Stimulated activated CD8-positive, alpha-beta memory T cell treated with anti-CD3 and anti-CD28 coated beads, Interleukin-12 subunit alpha, Interleukin-12 subunit beta, amount 100 ng/mL, for 4 hours (primary cell): ENCODE measurements at places on chromosomes 11 and 22.

DNA sequence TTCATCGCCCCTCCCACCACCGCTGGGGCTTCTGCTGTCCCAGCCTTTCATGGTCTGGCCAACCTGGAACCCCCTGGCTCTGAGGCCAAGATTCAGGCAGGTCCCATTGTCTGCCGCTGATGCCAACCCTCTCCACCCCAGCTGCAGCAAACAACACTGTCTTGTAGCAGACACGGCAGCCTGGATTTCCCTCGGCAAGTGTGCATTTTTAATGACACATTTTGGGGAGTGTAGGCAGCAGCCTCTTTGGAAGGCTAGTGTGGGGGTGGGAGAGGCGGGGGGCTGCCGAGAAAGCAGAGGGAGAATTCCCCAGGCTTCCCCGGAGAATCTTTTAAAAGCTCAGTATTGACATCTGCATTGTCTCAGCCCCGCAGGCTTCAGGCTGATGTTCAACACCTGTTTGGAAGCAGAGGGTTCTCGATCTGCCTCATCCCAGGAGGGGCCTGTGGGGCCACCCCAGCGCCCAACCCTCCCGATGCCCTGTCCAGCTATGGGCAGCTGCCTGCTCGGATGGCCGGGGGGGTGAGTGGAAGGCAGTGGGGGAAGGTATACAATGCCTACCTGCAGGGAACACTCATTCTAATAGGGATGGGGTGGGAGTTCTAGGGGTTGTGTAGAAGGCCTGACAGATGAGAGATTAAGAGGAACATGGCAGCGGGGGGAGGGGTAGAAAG, 41.5 kb downstream of the NECTIN1 start:
- DNase-seq = no peak

DNA sequence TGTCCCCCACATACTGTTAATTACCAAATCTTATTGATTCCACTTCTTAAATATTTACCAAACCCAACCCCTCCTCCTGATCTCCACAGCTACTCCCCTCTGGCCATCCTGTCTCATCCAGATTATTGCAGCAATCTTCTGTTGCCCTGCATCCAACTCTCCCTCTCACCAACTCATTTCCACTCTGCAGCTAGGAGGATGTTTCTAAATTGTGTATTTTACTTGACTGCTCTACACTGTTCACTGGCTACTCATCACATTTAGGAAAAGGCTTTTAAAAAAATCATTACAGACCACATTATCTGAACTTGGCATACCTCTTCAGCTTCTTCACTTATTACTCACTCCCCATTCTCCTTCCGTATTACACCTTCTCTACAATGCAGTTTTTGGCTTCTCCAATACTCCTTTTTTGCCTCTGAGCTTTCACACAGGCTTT, 117.9 kb downstream of the ATG16L2 start:
- DNase-seq = no peak

GRCh38 chr22:45903355-45904135, 73.4 kb downstream of the WNT7B start:
- no peak for DNase-seq

DNA sequence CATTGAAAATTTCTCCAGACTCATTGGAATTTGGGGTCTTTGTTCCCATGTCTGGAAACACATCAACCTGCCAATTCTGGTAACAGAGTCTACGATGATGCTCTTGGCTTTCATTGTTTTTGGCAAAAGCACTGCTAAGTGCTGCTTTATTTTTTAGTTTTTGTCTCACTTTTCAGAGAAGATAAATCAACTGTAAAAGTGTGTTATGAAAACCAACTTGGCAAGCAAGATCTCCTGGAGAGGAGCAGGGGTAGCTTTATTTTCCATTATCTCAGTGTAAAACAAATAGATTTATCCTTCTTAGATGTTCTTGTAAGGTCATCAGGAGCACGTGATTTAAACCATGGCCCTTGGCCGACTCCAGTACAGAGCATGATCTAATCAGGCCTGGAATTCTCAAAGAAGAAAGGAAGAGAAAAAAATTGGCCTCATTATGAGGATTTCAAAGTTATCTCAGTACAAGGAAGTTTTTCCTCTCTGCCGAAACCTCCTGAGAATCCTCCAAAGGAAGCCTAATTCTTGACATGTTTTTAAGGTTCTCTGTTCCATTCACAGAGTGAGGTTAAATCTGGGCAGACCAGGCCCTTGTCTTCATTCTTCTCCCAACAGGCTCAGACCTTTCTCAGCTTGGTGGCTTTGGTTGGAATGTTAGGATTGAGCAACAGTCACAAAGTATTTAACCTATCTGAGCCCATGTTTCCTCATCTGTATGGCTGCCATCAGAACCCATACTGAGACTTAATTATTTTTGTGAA, 16.4 kb upstream of the PAMR1 start:
- DNase-seq = no peak

- no peak for DNase-seq
Measured at GRCh38 chr11:69173925-69174581, 18.3 kb downstream of the SMIM38 start.

- DNase-seq = no peak
Measured at GRCh38 chr11:134818516-134818915, 406.5 kb upstream of the B3GAT1 start.

GRCh38 chr11:3087821-3088800, 30.9 kb upstream of the CARS1 start:
- DNase-seq = no peak

DNA sequence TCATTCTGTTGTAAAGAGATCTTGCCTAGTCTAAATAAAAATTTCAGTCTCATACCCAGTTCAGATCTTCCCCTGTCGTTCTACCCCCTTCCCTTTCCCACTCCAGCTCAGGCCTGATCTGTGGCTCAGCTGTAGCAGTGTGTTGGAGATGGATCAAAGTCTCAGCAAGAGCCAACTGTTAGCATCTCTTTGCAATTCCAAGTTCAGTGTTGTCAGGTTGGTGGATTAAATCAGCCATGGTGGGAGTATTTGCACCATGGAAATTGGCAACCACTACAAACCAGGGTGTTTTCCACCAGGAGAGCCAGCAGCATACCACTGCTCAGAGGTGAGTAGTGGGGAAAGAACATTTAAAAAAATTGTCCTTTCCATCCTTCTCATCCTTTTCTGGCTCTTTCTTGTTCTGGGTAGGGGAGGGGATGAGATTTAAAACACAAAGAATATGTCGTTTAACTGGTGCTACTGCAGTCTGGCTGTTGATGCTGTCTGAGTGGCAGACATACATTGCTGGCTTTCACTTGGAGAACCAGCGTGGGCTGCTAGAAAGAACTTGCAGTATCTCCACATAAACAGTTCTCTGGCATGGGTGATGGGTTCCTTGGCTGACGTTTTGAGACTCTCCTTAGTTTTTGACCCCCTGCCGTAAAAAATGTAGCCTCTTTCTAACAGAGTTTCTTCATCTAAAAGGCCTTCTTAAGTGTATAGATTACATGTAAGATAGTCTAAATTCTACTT, 514.1 kb downstream of the RAB38 start:
- DNase-seq = no peak

GRCh38 chr11:19777039-19777376, 64.4 kb downstream of the NAV2 start:
- no peak for DNase-seq

- no peak for DNase-seq
Measured at GRCh38 chr11:132357811-132358572, 987.6 kb downstream of the NTM start.

DNA sequence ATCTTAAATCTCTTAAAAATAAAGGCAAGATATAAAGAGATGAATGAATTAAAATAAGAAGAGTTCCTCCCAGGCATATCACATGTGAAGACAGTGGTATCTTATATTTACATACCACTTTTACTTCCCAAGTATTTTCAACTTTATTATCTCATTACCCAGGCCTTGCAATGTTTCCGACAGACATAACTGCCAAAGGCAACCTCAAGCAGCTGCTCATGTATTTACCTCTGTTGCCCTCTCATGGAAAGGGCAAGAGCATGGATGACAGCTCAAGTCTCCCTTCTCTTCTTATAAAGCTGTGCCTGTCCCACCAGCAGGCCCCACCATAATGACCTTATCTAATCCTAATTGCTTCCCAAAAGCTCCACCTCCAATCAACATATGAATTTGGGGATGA, 894.2 kb downstream of the NTM start:
- DNase-seq = no peak

DNA sequence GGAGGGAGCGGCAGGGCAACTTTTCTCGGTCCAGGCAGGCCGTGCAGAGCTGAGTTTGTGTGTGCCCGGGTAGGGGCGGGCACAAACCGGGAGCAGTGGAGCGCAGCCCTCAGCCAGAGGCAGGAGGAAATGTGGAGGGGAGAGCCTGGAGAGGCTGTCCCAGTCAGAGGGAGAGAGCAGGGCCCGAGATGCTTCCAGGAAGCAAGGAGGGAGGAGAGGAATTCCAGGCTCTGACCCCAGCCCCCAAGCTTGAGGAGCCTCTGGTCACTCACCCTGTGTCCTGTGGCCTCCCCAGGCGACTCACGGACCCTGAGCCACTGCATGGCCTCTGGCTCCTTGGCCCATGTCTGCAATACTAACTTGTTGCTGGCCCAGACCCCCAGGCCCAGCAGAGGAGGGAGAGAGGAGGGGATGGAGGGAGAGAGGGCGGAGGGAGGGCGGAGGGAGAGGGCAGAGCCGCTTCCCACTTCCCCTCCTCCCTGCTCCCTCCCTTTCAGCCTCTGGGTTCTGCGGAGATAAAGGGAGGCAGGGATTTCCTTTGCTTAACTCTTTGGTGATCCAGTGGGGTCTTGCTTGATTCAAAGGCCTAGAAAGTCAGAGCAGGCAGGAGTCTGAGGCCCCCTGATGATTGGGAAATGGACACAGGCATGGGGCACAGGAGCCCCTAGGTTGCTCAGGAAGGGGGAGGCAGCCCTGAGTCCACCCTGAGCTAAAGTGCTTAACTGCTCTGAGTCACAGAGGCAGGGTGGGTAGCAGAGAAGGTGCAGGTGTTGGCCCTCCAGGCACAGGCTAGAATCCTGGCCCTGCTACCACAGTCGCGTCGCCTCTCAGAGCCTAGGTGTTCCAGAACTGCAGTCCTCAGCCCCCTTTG, at the start of gene C1QTNF6:
TSS of gene C1QTNF6 (minus strand) at position 357 of the 871 bp plus-strand sequence. CDS start at position 323, 34 bp downstream.
- no peak for DNase-seq

DNA sequence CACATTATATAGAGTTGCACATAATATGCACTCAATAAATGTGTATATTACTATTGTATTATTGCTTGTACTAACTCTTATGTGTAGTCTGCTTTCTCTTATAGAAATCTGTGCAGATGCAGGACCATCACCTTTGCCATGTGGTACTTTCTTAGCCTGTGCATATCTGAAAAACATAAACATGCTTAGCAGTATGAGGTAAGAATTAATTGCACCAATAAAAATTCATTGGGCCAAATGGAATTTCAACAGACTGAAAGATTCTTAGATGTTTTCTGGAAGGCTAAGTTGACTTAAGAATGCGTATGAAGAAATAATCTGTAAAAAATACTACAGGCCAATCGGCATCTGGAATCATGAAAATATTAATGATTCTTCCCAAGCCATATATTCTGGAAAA, 55.3 kb downstream of the TRPC6 start:
- DNase-seq = no peak
